ENCODE measurements at places on chromosomes 5 and 9. TPM values are rescaled to one million over a fixed set of nuclear protein-coding genes. Genes with fewer than 3 reads are reported as not detected.

GRCh38 chr5:115766608-115767007, 49.9 kb downstream of the CDO1 start:
- DNase-seq = no peak

- no peak for DNase-seq
Observed at GRCh38 chr9:114366334-114367128, 21.3 kb downstream of the AKNA start.

GRCh38 chr9:2674141-2674824, 43.0 kb upstream of the KCNV2 start:
- no peak for DNase-seq

DNA sequence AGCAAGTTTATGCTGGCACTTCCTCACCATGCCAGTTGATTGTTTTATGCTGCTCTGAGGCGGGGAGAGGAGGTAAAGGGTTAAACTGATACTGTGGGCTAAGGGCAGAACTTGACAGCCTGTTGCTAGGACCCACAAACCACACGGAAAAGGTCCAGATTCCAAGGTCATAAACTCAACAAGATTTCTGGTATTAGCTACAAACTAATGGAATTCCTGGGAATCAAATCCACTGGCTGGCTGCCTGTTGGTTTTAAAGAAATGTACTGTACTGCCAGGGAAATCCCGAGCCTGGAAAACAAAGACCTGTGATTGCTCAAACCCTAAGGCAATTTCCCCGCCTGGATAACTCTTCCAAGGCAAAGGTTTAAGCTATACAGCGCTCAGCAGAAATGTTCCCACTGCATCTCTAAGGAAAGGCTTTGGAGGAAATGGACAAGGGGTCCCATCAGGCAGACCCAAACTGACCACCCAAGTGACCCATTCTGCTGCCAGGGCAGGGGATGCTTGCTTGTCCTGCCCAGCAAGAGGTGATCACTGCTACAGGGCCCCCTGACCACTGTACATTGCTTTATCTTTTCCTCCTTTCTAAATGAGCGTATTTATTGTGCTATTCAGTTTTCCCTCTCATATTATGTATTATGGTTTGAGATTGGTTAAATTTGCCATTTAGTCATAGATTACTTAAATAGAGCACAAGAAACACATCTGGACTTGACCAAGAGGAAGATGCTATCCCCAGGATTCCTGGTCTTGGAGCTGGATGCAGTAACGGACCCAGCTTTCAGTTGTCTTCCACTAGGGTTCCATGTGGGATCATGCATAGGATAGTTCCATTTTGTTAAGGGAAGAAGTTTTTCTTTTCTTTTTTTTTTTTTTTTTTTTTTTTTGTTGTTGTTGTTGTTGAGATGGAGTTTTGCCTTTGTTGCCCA, 124.3 kb downstream of the SUSD1 start:
- DNase-seq = no peak

GRCh38 chr5:39175273-39175955, 43.9 kb downstream of the FYB1 start:
- no peak for DNase-seq

DNA sequence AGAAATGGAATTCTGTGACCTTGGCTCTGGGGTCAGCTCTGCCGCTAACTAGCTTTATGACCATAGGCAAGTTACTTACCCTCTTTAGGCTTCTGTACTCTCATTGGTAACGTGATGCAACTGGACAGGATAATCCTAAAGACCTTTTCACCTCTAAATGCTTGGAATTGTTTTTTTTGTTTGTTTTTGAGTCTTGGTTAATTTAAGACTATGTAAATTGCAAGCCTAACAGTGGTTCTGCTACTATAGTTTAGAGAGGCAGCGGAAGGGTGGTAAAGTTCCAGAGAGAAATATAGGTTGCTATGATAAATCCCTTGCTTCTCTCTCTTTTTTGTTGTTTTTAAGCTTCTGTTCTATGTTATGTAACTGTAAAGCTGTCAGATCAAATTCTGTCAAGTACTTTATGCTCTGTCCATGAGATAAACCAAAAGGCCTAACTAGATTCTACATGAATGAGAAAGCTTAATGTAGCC, 17.6 kb downstream of the FAM169A start:
- no peak for DNase-seq

The SUSD3 gene
- 0.45 TPM for total RNA-seq

The MOB3B gene
- total RNA-seq = 5.6 TPM

The PFN3 gene
- total RNA-seq = not detected
